ENCODE measurements at places on chromosomes 12 and 14.

GRCh38 chr14:44170101-44170500 lies 337.0 kb downstream of the FSCB start:
- DNase-seq = no peak

DNA sequence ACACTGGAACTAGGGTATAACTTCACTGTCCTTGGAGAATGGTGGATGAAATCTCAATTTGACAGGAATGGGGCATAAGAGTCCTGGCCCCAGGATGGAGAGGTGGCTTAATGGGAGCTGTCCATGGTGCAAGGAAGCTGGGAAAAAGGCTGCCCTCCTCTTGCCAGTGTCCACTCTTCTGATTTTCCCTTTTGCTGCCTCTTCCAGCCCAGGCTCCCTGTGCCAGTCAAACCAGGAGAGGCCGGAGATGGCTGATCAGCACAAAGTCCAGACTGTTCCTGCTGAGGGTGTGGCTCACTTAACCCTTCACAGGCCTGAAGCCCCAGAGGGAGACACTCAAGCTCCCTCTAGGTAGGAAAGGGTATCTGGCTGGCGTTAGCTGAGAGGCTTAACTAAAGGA lies at the start of gene MYO1A:
Gene MYO1A (minus strand): TSS at position 240 of the 400 bp plus-strand sequence. CDS start 1,806 bp downstream, outside the sequence.
- DNase-seq = no peak

DNA sequence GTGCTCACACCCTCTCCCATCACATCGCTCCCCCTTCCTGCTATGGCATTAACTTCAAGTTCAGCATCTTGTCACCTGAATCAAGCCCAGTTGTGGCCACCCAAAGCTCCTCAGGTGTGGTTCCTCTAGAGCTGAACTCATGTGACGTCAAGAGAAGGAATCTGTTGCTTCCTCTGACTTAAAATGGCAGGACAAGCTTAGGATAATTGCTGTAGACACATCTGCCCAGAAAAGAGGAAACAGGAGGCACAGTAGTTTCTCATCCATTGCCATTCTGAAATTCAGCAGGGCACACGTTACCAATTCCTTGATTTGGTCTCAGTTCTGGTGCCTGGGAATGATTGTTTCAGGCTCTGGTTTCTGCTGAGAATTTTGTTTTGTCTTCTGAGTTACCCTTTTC lies 52.1 kb downstream of the RCOR1 start:
- DNase-seq = no peak

- DNase-seq = no peak
These were observed 983 bp upstream of the COPS7A start for GRCh38 chr12:6722863-6723262.

- no peak for DNase-seq
These were observed 754.5 kb downstream of the C12orf50 start for GRCh38 chr12:87274594-87275245.

DNA sequence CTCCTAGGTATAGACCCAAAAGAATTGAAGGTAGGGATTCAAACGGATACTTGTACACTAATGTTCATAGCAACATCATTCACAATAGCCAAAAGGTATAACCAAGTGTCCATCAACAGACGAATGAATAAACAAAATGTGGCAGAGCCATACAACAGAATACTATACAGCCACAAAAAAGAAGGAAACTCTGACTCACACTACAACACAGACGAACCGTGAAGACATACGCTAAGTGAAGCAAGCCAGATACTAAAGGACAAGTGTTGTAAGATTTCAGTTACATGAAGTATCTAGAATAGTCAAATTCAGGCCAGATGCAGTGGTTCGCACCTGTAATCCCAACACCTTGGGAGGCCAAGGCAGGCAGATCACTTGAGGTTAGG lies 19.1 kb downstream of the CAMKK2 start:
- DNase-seq = no peak

GRCh38 chr14:68380329-68380741 lies 412.5 kb downstream of the ZFP36L1 start:
- no peak for DNase-seq

DNA sequence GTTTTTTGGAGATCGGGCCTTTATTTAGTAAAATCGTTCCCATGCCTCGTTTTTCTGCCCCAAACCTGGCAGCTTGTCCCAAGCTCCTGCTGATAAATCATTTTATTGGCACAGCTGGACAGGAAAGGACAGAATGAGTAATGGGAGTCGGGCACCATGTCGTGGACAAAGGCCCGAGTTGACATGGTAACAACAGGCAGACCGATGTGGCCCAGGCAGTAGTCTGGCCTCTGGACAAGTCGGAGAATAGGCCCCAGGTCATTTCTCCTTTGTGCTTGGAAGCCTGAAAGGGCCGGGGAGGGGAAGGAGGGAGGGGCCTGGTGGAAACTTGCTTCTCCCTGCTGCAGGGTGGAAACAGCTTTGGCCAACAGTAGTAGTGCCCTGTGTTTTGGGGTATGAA lies 234.9 kb downstream of the SUDS3 start:
- no peak for DNase-seq

- DNase-seq = no peak
These were observed 215.8 kb downstream of the PHLDA1 start for GRCh38 chr12:75815756-75816155.

GRCh38 chr12:11834104-11834812 lies 184.8 kb downstream of the ETV6 start:
- no peak for DNase-seq

DNA sequence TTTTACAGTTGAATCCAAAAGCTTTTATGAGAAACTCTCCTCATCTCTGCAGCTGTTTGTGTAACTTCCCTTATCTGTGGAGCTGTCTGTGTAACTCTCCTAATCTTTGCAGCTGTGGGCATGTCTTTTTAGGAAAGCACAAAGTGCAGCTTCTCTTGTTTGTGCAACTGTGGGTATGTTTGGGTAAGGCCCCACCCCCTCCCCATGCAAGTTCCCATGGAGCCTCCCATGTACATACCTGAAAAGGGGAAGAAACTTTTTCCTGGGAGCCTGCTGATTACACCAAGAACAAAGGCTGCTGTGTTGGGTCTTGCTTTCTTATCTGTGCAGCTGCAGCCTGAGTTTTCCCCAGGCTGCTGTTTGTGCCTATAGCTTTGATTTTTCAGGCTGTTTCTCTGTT lies 42.7 kb upstream of the CDKN3 start:
- DNase-seq = no peak

DNA sequence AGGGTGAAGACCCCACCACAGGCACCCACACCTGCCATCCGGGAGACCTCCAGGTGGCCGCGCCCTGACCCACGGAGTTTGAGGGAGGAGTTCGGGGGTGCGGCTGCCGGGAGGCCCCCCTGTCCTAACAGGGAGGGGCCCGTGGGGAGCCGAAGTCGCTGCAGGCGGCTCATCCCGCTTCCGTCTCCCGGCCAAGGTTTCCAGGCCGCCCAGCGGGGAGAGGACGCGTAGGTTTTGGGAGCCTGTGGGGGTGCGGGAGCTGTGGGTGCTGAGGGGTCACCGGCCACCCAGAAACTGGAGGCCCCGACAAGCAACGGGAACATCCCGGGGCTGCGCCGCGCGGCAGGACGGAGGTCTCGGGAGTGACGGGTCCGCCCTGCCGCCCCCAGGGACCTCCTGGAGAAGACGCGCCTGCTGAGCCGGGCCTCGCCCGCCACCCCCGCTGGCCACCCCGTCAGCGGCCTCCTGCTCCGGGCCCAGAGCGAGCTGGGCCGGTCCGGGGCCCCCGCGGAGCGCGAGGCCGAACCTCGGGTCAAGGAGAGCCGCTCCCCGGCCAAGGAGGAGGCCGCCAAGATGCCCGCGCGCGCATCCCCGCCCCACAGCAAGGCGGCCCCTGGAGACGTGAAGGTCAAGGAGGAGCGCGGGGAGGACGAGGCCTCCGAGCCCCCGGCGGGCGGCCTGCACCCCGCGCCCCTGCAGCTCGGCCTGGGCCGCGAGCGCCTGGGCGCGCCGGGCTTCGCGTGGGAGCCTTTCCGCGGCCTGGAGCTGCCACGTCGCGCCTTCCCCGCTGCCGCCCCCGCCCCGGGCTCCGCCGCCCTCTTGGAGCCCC lies 27.6 kb downstream of the LRCOL1 start:
- no peak for DNase-seq

DNA sequence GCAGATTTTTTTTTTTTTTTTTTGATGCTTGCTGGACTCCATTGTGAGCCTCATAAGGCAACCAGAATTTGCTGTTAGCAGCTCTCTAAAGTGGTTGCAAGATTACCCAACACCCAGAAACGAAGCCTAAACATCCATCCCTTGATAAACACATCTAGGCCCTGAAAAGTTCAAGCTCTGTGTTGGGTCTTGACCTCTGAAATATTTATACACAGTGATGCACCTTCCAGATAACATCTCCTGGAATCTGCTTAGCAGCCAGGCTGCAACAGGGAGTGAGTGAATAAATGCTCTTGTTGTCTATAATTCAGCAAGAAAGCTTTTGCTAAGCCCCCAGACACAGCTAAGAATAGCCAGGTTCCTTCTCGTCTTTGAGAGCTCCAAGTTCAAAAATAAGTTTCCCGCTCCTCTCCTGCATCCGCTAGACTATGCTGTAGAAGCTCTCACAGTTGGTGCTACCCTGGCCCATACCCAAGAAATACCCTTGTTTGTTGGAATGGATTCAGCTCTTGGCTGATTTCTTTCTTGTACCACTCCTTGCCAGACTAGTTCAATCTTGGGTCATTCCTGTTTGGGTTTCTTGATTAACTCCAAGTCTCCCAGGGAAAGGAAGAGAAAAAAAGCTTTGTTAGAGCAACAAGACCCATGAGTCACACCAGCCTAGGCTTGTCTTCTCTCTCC lies 610.6 kb upstream of the TBX3 start:
- DNase-seq = no peak

DNA sequence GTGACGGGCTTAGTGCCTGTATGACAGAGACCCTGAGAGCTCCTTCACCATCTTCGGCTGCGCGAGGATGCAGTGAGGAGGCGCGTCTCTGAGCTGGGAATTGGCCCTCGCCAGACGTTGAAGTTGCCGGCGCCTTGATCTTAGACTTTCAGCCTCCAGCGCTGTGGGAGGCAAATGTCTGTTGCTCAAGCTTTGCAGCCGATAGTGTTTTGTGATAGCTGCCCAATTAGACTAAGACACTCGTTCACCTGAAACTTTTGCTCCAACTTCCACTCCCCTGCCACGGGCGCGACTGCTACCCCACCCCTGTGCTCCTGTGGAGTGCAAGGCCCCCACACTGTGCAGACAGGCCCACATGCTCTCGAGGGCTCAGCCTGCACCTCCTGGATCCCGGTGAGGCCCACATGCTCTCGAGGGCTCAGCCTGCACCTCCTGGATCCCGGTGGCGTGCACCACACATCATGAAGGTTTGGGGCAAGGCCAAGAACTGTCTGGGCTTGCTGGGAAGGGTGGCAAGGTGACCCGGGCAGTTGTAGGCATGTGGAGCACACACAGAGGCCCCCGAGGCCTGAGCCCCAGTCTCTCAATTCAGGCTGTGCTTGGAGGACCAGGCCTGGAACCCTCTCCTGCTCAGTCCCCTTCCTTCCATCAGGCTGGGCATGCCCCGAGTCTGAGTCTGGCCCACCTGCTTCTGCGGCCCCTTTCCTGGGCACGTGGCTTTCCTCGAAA lies 324.6 kb downstream of the TMEM121 start:
- no peak for DNase-seq

GRCh38 chr14:32552766-32553165 lies 223.7 kb downstream of the AKAP6 start:
- no peak for DNase-seq

- no peak for DNase-seq
These were observed 154.1 kb upstream of the ATP2B1 start for GRCh38 chr12:89862511-89863445.

DNA sequence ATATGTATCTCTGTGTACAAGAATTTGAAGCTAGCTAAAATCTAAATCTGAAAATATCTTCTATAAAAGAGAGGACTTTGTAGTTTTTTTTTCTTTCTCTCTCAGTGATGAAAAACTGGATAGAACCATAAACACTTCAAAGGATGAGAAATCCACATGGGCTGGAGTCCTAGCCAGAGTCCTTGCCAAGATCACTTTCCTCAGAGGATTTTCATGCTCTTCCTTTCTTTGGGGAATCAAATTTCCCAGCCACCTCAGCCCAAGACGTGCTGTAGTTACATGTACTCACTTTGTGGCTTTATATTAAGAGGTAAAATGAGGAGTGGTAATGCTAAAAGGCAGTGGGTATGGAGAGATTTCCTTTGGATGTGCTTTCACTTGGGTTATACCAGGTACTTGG lies 110.3 kb downstream of the SLC38A1 start:
- no peak for DNase-seq

- no peak for DNase-seq
These were observed 11.5 kb upstream of the TSPAN11 start for GRCh38 chr12:30914986-30915591.

- no peak for DNase-seq
These were observed 1.9 kb upstream of the LLPH start for GRCh38 chr12:66132408-66132807.

GRCh38 chr12:70581208-70581607 lies 56.0 kb downstream of the PTPRB start:
- no peak for DNase-seq

GRCh38 chr12:74227846-74228545 lies 309.6 kb upstream of the ATXN7L3B start:
- no peak for DNase-seq

DNA sequence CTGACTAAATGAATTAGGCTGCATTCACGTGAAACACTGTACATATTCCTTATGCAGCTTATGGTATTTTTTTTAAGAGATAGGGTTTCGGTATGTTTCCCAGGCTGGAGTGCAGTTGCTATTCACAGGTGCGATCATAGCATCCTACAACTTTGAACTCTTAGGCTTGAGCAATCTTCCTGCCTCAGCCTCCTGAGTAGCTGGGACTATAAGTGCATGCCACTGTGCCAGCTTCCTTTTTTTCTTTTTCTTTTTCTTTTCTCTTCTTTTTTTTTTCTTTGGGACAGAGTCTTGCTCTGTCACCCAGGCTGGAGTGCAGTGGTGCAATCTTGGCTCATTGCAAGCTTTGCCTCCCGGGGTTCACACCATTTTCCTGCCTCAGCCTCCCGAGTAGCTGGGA lies 35.8 kb upstream of the SPPL3 start:
- DNase-seq = no peak

GRCh38 chr14:92944976-92945375 lies 22.0 kb downstream of the CHGA start:
- no peak for DNase-seq

DNA sequence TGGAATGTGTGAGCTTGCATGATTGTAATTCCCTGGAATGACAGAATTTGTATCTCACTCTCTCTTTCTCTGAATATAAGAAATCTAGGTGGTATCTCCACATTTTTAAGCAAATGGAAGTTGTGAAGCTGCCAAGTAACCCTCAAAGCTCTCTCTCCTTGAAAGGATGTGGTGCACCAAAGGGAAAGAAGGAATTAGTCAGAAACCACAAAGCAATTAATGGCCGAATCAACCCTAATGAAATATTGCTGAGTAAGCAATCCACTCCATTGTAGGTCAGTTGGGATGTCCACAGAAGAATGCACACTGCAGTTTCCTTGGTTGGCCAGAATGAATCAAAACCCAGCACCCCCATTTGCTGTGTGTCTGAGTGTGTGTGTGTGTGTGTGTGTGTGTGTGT lies 153.5 kb downstream of the KCNA5 start:
- no peak for DNase-seq

DNA sequence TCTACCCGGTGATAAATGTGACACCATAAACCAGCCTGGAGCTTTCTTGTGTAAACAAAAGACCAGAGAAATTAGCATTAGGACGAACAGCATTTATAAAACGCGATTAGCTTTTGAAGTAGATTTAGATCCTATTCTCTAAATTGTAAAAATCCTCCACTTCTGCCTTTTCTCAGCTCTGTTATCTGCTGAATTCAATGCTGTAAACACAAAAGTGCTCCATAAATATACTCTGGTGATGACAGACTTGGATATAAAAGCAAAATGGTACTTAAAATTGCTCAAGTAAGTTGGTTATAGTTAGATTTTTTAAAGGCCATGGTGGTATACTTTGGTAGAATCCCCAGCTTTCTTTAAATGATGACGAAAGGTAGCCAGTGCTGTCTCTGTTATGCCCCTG lies 114.6 kb upstream of the RMST start:
- DNase-seq = no peak

GRCh38 chr14:33737446-33737845 lies 213.4 kb downstream of the EGLN3 start:
- DNase-seq = no peak
